Stimulated activated CD4-positive, alpha-beta T cell treated with anti-CD3 and anti-CD28 coated beads, Interleukin-15, amount 100 ng/mL, for 1 hour (primary cell): ENCODE measurements at places on chromosomes 2 and 18.

- DNase-seq, result no peak
Measured at GRCh38 chr2:136019306-136019705, 33.9 kb upstream of the DARS1 start.

DNA sequence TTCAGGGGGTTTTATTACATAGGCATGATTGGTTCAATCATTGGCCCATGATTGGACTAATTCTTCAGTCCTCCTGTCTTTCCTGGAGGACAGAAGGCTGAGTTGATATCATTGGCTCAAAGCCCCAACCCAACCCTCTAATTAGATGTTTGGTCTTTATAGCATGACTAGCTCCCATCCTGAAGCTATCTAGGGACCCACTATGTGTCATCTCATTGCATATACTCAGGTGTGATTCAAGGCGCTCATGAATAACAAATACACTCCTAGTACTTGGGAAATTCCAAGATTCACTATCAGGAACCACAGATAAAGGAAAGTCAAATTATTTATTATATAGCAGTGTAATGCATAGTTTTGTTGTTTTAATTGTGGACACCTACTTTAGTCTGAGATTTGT is 24.9 kb upstream of the NBEAL1 start:
- DNase-seq, result no peak

GRCh38 chr2:60710707-60711106 is 45.4 kb upstream of the PAPOLG start:
- DNase-seq, result no peak

- no peak for DNase-seq
Measured at GRCh38 chr2:101974663-101975062, 17.1 kb upstream of the IL1R2 start.

DNA sequence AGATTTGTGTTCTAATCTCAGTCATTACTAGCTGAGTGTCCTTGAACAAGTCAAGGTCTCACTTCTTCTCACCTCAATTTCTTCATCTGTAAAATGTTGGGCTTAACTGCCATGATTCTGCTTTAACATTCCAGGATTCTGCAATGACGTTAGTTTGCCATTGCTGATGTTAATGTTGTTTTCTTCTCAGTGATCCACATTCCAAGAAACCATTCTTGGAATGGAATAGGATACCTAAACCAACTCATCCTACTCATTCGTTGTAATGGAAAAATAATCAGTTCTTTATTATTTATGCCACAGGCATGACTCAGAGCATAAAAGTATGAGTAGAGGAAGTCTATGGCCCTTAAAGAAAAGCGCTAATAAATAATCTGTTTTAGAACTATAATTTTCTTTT is 140.2 kb upstream of the ETAA1 start:
- DNase-seq, result no peak

DNA sequence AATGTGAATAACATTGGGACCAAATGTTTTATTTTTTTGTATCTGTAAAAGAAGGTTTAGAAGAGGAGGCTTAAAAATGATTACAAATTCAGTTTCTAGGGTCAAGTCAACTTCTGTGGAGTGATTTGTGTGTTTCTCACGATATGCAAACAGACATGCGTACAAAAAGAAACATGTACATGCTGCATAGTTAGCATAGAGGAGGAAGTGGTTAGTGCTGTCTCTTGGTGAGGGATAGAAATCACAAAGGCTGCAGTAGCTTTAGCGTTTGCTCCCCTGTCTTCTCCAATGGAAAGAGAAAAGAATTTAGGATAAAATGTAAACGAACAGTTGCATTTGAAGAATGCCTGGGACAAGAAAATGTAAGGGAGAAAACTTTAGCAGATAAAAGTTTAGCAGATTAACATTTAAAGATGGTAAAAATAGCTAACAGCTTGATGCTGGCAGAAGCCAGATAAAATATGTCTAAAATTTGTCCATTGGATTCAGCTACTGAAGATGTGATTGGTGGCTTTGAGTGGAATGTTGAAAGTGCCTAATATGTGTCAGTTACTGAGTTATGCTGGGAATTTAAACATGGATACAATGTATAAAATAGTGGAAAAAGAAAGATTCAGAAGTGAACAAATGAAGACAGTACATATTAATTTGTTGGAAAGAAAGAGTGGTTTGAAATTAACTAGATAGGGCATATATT is 44.9 kb downstream of the MALT1 start:
- DNase-seq, result no peak

GRCh38 chr2:64487256-64488049 is 33.5 kb downstream of the LGALSL start:
- DNase-seq, result no peak

- no peak for DNase-seq
Measured at GRCh38 chr2:212427638-212428037, 111.0 kb downstream of the ERBB4 start.

GRCh38 chr2:120741571-120742561 is 6.2 kb downstream of the GLI2 start:
- no peak for DNase-seq

GRCh38 chr2:187580462-187581124 is 26.4 kb upstream of the TFPI start:
- no peak for DNase-seq

GRCh38 chr18:11167778-11168177 is 18.4 kb upstream of the PIEZO2 start:
- no peak for DNase-seq

DNA sequence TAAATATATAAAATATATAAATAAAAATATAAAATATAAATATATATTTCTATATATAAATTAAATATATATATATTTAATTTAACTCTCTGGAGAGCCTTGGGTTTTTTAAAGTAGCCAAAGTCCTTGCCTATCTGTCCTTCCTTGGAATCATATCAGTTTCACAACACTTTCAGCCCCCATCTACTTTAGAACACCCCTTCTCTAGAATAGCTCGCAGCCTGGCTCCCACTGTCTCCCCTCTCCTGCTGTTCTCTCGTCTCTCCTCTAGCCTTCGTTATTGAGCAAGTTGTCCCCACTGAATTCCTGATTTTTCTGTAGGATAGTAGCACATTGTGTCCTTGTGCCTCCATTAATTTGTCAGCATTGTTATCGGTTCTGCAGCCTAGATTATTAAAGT is 677.0 kb downstream of the RNF144A start:
- no peak for DNase-seq

GRCh38 chr2:189466656-189467055 is 25.4 kb downstream of the WDR75 start:
- DNase-seq, result no peak

DNA sequence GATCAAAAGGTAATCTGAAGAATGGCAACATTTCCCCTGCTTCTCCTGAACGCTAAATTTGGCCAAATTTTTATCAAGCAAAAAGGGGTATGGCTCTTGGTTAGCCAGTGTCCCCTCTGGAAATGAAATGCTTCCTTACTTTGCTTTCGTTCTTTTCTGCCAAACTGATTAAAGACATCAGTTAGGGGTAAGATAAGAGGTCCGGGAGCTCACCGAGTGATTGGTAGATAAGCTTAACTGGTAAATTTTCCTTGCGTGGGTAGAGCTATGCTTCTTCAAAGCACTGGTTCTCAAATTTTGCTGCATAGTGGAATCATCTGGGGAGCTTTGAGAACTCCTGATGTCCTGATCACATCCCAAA is 62.7 kb upstream of the MAPRE2 start:
- DNase-seq, result no peak

DNA sequence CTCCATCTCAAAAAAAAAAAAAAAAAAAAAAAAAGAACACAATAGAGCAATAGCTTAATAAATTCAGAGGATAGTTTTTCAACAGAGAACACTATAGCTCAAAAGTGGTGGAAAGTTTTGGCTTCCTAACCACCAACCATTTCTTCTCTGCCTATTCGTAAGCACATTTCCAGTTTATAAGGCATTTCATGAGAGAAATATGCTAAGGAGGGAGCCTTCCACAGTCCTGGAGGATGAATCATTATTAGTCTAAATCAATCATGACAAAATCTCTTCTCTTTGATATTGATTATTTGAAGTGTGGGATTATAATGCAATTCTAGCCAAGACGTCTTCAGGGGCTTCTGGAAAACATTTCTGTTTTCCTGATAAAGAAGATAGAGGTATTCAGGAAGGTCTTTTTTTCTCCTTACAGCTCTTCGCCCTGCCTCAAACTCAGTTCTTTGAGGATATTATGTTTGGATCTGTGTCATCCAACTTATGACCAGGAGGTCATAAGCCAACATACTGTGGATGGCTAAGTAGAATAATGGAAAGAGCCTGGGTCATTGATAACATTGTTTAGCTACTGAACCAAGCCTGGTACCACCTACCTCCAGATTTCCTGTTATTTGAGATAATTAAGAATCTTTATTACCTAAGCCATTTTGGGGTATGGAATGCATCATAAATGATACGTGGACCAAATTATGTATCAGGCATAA is 207.3 kb downstream of the TRIB2 start:
- DNase-seq, result no peak

DNA sequence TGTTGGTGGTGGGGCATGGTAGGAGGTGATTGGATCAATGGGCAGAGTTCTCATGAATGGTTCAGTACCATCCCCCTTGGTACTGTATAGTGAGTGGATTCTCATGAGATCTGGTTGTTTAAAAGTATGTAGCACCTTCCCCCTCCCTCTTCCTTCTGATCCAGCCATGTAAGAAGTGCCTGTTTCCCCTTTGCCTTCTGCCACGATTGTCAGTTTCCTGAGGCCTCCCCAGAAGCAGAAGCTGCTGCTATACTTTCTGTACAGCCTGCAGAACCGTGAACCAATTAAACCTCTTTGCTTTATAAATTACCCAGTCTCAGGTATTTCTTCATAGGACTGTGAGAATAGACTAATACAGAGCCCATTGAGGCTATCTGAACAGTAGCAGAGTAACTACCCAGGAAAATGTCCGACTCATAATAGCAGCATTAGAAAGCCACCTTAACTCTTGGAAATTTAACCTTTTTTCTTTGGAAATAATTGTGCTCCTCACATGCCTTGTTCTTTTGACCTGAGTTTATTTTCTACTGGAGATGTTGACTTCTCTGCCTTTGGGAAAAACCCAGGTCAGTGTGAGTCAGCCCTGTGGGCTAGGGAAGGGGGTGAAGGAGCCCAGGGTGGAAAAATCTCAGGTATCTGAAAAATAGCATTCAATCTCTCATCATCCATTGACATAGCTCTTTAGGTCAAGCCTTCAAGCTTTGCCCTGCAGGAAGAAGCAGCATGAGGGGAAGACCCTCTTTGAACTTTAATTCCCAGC is 18.1 kb downstream of the CYP1B1 start:
- DNase-seq, result no peak

DNA sequence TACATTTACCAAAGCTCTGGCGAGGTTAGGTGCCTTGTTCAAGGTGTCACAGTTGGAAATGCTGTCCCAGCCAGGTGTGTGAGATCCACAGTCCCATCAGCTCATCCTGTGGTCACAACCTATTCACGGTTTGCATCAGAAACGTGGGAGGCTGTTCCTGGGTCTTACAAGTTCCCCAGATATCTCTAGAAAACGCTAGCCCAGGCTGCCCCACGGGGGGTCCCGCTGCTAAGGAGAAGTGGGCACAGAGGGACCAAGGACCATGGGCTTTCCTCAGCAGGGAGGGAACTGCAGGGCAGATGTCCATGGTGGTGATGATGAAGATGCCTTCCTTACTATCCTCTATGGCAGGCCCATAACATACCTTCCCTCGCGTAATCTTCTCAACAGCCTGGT is 649 bp downstream of the FECH start:
- DNase-seq, result no peak

- no peak for DNase-seq
Measured at GRCh38 chr2:164678631-164679149, 57.4 kb upstream of the GRB14 start.

DNA sequence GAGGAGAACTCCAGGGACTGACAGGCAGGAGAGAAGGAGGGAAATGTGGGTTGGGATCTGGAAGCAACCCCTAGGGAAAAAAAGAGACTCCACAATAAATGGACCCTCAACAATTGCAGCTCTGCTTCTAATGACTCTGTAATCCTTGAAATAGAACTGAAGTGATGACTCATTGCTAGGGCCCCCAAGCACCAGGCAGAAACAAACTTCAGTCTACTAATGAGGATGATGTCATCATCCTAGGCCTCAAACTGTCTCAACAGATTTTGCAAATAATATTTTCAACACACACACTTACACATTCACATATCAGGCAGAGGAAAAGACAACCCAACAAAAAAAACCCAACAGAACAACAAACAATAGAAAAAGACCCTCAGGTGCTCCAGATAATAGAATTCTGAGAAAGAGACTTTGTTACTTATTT is 143.3 kb downstream of the HDAC4 start:
- no peak for DNase-seq

DNA sequence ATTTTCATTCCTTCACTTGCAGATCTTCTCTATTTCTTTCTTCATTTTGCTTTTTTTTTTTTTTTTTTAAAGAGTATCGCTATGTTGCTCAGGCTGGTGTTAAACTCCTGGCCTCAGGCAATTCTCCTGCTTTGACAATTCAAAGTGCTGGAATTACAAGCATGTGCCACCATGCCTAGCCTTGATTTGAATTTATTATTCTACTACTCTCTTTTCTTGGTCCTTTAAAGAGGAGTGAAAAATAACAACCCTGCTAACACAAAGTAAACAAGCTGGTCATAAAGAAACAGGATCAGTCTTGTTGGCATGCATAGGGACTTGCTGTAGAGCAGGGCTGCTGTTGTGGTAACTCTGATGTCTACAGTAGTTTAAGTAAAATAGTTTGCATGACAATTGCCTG is 1615.3 kb upstream of the ZEB2 start:
- no peak for DNase-seq

- no peak for DNase-seq
Measured at GRCh38 chr18:67367540-67367939, 149.0 kb downstream of the DSEL start.

DNA sequence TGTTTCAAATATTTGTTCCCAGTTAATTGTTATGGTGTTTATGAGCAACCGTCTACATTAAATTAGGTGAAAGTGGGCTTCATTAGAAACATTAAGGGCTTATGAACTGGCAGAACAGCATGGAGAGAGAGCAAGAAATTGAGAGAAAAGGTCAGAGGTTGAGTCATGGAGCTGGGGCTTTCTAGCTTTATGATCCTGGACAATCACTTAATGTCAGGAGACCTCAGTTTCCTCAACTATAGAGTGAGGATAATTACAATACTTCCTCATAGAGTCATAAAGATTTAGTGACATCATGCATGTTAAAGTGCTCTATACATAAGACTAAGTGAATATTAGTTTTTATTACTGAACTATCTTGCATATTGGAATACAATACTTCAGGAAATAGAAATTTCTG is 83.9 kb downstream of the PLCL1 start:
- no peak for DNase-seq

GRCh38 chr2:104408266-104408665 is 445.6 kb upstream of the POU3F3 start:
- DNase-seq, result no peak

DNA sequence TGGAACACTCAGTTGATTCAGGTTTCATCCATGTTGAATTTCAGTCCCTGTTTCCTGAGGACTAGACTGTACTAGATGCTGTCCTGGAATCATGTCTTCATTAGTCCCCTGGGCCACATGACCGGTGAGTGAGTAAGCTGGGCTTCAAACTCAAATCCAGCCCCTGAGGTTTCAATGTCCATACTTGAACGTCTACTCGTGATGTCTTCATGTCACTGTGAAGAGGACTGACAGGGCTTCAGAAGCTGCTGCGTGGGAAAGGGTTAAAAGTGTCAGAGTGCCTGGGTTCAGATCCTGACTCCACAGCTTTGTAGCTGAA is 101.2 kb downstream of the CDK15 start:
- no peak for DNase-seq

- DNase-seq, result no peak
Measured at GRCh38 chr2:75523313-75524275, 37.1 kb downstream of the EVA1A start.

GRCh38 chr2:191811807-191812602 is 34.9 kb downstream of the CAVIN2 start:
- DNase-seq, result no peak
